ENCODE measurements at places on chromosomes 16 and 17. TPM values are rescaled to one million over a fixed set of nuclear protein-coding genes. Genes with fewer than 3 reads are reported as not detected.
A peak's percentile ranks its signal among the peaks of the same experiment; 100 is the strongest.

DNA sequence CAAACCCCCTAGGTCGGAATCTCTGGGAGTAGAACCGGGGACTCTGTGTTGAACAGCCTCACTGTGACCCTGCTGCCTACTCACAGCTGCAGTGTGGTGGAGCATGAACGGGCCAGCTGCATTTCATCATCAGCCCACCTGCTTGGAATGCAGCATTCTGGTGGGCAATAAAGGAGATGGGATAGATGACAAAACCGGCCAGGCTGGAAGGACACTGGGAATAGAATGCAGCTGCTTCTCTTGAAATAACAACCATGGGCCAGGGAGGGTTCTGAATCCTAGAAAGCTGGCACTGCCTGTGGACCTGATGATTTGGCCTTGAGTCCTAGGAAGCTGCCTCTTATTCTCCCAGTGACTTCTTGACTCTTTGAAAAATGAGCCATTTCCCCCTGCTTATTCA, 23.5 kb downstream of the CFAP97D1 start:
- no peak for DNase-seq

GRCh38 chr17:74730491-74731346, 6.3 kb upstream of the RAB37 start:
- no peak for DNase-seq

GRCh38 chr16:27226976-27227705, 23.8 kb downstream of the KDM8 start:
- no peak for DNase-seq

DNA sequence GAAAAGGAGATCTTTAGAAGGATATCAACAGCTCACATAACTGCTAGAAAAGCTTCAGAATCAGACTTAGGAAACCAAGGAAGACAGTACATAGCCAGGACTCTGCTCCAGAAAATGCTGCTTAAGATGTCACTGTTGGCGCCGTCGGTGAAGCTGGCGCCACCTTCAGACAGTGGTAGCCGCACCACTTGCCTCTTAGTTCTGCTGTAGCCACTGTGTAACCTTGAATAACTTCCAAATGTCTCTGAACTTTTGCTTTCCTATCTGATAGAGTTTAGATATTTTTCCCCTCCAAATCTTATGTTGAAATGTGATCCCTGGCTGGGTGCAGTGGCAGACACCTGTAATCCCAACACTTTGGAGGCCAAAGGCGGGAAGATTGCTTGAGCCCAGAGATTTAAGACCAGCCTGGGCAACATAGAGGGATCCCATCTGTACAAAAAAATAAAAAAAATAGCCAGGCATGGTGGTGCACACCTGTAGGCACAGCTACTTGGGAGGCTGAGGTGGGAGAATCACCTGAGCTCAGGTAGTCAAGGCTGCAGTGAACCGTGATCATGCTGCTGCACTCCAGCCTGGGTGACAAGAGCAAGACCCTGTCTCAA, 6.3 kb upstream of the USP31 start:
- no peak for DNase-seq

DNA sequence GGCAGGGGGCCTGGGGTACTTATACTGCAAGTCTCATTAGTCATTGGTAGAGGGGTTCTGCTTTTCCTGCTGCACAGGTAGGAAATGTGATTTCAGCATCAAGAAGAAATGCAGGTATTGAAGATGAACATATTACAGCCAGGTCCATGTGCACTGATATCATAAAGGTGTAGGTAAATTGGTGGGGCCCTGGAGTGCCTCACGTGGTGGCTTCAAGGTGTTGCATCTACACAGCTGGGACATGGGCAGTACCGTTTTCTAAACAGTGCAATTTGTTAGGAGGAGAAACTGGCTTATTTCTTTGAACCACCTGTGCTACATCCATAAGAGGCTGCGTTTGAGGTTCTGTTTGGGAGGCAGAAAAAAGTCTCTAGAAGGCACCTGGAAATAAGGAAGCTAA, 618.1 kb upstream of the RBFOX1 start:
- DNase-seq, result no peak

DNA sequence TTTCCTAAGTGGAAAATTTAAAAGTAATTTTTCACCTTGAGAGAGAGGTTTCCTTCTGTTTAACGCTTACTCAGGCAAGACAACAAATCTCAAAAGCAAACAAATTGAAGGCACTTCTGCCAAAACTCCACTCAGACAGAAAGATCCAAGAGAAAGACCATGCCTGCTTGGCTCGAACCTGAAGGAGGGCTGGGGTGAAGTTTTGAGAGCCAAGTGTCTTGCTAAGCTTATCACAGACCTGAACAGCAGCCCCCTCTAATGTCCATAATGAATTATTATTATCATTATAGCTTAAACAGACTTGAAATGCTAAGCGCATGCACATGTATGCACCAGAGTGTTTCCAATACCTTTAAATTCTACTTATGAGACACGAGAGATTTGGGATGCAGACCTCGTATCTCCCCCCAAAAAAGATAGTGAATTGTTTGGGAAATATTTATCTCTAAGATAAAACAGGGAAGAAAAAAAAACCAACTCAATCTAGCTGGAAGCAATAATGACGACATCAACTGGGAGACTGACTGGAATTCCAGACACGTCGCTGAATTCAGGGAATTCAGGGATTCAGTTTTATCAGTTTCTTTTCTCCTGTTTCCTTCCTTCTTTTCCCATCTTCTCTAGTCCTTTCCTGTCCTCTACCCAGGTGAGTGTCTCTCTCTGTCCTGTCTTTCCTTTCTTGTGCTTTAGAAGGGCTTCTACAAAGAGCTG, 473.2 kb downstream of the RBFOX1 start:
- no peak for DNase-seq

- no peak for DNase-seq
Measured at GRCh38 chr17:82699551-82699950, 1.1 kb upstream of the RAB40B start.

DNA sequence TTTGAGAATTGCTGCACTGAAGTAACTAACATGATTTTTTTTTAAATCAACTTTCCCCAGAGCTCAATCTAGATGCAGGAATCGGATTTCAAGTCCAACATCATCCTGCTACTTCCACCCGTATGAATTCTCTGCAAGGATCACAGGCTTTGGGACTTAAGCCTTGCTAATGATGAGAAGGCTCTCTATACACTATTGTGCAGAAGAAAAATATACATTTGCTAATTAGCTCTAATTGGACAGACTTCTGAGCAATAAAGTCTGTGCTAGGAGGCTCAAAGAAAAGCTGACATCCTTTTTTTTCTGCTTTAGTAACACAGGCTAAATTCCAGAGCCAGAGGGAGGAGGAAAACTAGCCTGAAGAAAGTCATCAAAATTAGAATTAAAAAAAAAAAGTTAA, 433.6 kb downstream of the PMP22 start:
- DNase-seq, result no peak

DNA sequence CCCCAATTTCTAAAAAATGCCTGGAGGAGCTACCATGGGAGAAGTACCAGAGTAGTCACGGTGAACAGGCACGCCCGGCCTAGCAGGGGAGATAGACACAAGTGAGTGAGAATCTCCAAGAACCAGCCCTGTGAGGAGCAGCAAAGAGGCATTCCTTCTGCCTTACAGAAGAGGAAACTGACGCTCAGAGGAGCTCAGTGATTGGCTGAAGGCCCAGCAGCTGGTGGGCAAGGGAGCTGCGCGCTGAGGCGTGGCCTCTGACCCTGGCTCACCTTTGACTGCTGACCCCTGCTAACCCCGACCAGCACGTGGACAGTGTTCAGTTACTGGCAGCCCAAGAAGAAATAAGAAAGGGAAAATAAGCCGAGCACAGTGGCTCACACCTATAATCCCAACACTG, 1.8 kb downstream of the C16orf96 start:
- no peak for DNase-seq

GRCh38 chr17:71171270-71171669, 949.5 kb upstream of the SOX9 start:
- no peak for DNase-seq

DNA sequence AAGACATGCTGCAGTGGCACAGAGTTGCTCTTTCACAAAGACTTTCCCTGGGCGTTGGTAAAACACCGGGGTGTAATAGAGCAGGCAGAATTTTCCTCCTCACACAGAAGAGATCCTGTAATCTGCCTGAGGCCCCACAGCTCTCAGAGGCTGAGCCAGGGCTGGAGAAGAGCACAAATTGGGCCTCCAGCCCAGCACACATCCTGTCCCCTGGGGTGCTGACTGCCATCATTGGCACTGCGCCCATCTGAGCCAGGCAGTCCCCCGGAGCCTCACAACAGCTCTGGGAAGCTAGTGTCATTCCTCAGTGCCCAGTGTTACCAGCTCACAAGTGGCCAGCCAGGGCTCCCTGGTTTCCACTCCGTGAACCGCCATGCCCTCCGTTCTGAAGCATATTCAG, 119.4 kb downstream of the SOCS1 start:
- DNase-seq, result no peak

DNA sequence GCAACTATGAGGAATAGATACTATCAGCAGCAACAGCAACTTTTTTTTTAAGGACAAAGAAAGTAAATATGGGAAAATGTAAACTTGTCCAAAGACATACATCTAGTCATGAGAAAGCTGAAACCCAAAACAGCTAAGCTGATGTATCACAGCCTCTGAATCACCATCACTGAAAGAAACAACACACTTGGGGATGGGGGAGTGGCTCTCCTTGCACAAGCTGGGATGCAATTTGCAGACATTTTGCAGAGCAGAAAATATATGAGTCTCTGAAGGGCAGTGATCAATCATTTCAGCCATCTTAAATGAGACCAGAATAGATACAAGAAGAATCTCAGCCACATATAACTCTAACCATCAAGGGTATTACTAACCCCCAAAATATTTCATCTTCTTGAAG, 79.1 kb downstream of the GRIN2A start:
- DNase-seq, result no peak

DNA sequence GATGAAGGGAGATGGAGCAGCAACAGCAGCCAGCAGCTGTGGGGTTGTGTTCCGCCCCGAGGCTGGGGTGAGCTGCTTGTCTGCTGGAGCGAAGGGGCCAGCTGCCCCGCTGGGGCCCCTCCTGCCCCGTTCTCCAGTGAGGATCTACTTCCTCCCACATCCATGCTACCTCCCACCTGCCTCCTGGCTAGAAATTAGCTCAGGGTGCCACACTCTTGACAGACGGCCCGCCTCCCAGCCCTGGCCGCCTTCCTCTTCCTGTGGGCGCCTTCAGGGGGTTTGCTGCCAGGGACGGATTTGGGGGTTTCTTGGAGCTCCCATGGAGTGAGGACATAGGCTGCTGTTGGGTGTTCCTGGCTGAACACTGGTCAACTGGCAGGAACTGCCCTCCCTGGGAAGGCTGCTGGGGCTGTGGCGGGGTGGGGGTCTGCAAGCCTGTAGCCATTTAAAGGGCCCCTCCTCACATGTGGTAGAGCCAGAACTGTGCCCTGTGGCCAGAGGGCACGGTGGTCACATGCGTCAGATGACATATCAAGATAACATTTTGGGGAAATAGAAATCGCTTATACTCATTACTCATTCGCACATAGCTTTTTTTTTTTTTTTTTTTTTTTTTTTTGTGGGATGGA, 13.1 kb downstream of the TBC1D24 start:
- DNase-seq, result no peak

DNA sequence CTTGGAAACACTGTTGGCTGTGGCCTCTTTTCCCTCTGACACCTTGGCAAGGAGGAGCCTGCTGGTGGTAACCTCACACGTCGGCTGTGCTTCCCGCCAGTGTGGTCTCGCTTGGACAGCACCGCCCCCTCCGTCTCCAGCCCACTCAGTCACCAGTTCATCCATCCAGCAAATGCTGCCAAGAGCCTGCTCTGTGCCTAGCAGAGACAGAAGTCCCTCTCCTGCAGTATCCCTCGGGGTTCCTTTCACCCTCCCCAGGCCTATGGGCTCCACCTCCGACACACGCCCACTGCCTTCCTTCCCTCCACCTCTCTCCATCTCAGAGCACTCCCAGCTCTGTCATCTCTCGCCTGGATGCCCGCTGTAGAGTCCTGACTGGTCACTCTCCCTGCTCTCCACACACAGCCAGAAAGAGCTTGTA, 12.3 kb downstream of the CACNG4 start:
- no peak for DNase-seq

GRCh38 chr17:36846410-36847292, 90.6 kb upstream of the LHX1 start:
- no peak for DNase-seq

DNA sequence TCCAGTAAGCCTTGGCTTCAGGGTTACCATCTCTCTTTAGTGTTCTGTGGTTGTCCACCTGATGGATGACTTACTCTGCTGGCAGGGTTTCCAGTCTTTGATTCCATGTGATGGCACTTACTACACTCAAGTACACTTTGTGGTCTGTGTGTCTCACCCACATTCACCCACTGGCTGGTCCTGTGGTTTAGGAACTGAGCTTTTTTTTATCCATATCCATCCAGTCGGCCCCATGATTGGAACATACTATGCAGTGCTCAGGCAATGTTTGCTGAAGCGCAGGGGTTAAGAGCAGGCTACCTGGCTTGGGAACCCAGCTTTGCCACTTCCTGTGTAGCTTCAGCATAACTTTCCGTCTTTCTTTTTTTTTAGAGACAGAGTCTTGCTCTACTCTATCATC, 2.8 kb upstream of the FUS start:
- DNase-seq, result peak; percentile 89

DNA sequence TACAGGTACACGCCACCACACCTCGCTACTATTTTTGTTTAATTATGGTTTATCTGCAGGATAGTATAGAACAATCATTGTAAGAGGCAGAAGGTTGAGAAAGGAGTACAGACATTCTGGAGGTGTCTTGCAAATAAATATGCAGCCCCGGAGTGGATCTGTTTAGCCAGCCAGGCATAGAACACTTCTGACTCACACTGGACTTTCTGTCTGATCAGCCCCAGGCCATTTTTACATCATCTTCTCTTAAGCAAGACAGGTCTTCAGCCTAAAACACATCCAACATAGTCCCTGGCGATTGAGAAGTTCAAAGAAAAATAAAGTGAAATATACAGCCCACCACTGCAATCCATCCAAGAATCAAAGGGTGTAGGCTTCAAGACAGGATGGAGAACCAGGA, 81.4 kb downstream of the XYLT1 start:
- DNase-seq, result no peak

- peak; percentile 88 for DNase-seq
Measured at GRCh38 chr16:66408163-66409048, 18.7 kb upstream of the BEAN1 start.

GRCh38 chr16:24778671-24779070, 49.2 kb downstream of the TNRC6A start:
- no peak for DNase-seq

DNA sequence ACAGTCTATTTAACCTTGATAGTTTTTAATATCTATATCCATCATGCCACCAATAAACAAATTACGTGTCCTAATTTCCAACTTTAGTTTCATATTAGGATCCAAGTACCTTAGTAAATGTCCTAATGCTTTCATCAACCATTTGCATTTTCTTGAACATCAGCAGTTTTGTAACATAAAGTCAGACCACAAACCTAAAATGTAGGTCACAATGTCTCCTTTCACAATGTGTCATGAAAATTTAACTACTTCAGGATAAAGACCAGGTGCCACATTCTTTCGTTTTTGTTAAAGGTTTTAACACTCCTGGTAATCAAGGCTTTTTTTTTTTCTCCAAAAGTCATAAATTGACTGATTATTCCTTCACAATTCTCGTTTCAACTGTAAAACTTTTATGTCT, 310.7 kb upstream of the PMFBP1 start:
- DNase-seq, result no peak

Gene MYH2
- not detected for total RNA-seq

Gene CCL16
- total RNA-seq, result not detected

Gene AXIN2
- total RNA-seq, result 1.8 TPM

Gene FOXC2
- total RNA-seq, result 12.1 TPM

Gene MYO15B
- 4.3 TPM for total RNA-seq

Gene ATF7IP2
- total RNA-seq, result 4.6 TPM

Gene SEZ6L2
- total RNA-seq, result 26.2 TPM

Gene EVPLL
- total RNA-seq, result 1.1 TPM

Gene KCNH6
- total RNA-seq, result 0.07 TPM

Gene GAST
- not detected for total RNA-seq

Gene SNF8
- total RNA-seq, result 114 TPM

Gene ABCC3
- total RNA-seq, result 1.3 TPM

Gene LRRC59
- 179 TPM for total RNA-seq
